ENCODE measurements at places on chromosomes 7 and 10.

DNA sequence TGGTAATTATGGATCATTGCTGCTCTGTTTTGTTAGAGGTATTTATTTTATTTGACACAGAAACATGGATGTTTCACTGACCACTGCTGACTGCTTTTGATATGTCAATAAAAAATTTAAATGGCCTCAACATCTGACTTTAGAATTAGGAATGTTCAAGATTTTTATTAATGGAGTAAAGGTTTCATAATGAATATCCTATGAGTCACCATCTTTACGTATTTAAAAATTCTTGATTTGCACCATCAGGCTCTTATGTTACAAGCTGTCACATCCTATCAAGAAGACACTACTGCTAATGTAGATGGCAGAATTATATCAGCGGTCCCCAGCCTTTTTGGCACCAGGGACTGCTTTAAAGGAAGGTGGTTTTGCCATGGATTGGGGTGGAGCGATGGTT lies 578.7 kb upstream of the NRP1 start:
- DNase-seq, result no peak

GRCh38 chr7:113819474-113819873 lies 99.3 kb downstream of the PPP1R3A start:
- no peak for DNase-seq

DNA sequence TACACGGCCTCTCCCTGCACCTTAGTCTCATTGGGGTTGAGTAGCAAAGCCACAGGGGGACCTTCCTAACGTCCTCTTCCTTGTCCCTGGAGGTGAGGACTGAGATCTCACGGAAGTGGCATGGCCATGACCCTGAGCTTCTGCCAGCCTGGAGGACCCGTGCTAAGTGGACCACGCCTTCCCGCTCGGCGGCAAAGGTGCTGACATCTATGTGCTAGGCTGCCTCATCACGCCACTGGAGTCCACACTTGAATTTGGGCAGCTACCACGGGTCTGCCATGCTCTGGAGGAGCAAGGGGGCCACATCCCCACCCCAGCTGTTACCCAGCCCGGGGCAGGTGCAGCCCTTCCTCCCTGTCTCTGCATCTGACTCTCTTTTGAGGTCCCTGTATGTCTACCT lies 15.3 kb downstream of the GHRHR start:
- DNase-seq, result no peak

DNA sequence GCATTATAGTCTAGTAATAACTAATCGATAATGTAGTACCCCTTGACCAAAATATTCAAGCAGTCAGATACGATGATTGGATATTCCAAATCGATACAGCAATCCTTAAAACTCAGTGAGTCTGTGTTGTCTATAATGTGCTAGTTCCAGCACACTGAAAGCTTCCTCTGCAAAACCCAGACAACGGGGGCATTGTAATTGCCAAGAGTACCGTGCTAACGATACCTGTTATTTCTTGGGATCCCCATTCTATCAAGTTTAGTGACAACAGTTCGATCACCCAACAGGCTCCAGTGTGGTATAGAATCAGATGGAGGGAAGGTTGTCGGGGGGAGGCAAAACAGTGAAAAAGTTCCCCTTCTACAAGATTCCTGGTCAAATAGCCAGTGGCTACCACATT lies 865 bp downstream of the ZNF438 start:
- DNase-seq, result peak; percentile 20

DNA sequence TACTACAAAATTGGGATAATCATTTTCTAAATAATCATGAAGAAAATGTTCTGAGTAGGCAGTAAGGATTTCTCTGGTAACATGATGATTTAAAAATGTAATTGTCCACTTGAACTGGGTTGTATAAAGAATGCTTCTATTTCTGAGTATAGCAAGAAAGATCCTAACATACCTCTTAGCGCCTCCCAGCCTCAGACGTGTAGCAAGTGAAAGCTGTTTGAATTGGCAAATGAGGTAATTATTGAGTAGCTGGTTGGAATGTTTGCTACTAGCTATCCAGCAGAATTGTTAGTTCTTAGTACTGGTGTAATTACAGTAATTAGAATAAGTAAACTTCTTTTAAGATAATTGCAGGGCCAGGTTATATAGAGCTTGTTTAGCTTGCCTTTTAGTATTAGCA lies 47.9 kb downstream of the SEPTIN7 start:
- DNase-seq, result no peak

DNA sequence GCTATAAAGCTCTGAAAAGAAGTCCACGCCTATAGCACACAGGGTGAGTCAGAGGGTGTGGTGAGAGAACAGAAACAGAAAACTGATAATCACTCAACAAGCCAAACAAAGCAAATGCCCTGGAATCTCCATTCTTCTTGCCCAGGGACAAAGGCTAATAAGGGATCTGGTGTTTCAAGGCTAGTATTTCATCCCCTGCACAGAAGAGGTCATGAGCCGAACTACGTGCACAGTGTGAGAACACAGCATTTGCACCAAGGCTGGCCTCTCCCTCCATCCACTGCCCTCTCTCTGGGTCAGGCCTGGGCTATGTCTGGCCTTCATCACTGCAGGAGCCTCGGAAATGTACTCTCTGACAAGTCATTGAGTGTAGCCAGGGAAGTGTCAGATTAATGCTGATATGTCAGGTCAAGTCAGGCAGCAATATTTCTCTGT lies 42.7 kb downstream of the PRR15 start:
- DNase-seq, result no peak

DNA sequence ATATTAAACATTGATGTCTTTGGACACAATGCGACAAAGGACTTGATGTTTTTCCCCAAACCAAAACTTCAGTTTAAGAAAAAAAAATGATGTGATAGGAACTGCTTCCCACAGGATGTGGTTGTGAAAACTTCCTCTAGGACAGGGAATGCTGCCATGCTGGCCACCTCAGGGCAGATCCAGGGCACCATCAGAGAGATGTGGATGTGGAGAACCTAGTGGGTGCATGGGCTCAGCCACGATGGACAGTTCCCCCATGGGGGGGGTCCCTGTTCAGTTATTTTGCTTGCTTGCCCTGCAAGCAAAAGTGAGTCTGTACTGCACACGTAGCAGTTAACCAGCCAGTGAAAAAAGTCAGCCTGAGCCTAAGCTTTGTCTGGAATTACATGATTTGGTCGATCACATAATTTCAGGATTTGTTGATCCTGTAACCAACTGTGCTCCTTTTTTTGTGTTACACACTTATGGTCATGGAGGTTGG lies 36.3 kb downstream of the LAMB4 start:
- DNase-seq, result peak; percentile 68

DNA sequence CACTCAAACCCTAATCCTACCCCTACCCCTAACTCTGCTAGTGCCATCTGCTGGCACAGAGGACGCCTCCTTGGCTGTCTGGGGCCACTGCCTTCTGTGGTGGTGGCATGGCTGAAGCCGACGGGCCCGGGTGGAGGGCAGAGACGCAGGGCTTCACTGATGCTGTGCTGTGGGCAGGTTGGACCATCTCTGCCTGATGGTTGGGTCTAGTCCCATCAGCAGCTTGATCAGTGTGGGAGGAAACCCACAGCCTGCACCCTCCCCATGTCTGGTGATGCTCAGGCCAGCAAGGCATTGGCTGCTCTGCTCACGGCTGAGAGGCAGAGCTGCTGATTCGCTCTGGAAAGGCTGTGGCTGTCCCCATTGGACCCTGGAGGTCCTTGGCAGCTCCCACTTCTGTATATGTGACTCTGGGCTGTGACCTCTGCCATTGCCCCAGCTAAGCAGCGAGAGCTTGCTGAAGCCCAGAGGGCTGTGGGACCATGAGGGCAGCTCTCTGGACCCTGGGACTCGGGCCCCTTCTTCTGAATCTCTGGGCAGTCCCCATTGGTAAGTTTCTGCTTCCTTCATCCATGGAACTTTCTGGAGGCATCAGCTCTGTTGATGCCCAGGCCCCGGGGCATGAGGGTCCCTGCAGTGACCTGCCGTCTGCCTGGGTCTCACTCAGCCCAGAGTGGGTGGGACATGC lies at the start of gene SCART1:
TSS of gene SCART1 (plus strand) at position 430 of the 688 bp plus-strand sequence. CDS start at position 483, 53 bp downstream.
- DNase-seq, result no peak

GRCh38 chr10:47380341-47381102 lies 3.6 kb downstream of the ZNF488 start:
- no peak for DNase-seq

GRCh38 chr10:30840395-30841050 lies 191.1 kb downstream of the ZNF438 start:
- DNase-seq, result no peak

DNA sequence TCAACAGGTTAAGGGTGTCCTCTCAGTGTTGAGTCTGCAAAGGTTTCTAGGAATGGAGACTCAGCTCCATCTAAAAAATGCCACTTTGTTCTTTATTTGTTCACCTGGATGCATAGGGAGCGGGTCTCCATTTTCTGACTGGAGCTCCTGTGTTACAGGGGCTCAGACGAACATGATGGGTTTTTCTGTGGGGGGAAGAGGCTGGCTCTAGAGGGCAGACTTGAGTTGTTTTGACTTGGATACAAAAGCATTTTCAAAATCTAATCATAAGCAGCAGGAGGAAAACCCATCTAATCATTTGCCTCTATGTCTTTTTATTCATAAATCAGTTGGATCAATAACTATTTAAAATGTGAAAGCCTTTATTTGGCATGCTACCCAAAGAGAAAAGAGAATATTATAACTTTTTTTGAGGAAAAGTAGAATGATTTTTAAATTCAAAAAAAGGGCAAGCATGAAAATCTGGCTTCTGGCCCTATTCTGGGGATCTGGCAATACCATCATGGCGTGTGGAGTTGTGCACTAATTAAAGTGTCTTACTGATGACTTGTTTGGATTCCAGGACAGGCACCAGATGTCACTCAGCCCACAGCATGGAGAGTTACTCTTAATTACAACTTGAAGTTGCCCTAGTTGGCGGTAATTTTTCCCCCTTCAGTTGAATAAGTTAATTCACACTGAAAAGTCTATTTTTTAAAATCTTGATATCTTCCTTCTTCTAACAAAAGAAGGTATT lies 594.9 kb downstream of the REEP3 start:
- peak; percentile 58 for DNase-seq

GRCh38 chr10:61606959-61607907 lies 55.5 kb upstream of the CABCOCO1 start:
- DNase-seq, result peak; percentile 46
